ELR (cell line): ENCODE measurements at places on chromosomes 2 and 18.

- no peak for DNase-seq
Observed at GRCh38 chr2:66815886-66816285, 381.0 kb downstream of the MEIS1 start.

GRCh38 chr2:86271248-86271647, 66.2 kb downstream of the REEP1 start:
- DNase-seq = no peak

DNA sequence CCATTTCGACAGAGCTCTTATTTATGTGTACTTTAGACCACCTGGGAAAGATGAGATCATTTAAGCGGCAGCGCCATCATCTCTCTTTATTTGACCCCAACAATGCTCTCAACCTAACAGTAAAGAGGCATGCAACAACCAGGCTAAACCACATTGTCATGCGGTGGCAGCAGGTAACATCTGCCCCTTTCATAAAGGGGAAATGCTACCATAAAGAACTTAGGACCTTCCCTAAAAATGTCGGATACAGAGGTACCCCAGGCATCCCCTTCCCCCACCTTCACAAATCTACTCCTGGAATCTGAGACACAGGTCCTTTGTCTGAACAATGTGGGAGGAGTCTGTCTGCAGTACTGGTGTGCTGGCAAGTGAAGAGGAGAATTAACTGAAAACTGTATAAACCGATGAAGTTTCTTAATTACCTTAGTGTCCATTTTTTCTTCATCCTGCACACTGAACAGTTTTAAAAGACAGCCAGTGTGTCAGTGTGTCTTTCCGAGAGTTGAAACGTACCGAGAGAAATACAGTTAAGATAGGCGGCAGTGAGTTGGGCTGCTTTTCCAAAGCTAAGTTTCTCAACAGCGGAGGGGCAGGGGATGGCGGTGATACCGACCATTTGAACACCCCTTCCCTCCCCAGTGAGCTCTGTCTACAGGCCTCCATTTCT, 1.9 kb downstream of the MEX3C start:
- peak; percentile 66 for DNase-seq

- no peak for DNase-seq
Observed at GRCh38 chr18:1665079-1665478, 760.4 kb downstream of the ADCYAP1 start.

DNA sequence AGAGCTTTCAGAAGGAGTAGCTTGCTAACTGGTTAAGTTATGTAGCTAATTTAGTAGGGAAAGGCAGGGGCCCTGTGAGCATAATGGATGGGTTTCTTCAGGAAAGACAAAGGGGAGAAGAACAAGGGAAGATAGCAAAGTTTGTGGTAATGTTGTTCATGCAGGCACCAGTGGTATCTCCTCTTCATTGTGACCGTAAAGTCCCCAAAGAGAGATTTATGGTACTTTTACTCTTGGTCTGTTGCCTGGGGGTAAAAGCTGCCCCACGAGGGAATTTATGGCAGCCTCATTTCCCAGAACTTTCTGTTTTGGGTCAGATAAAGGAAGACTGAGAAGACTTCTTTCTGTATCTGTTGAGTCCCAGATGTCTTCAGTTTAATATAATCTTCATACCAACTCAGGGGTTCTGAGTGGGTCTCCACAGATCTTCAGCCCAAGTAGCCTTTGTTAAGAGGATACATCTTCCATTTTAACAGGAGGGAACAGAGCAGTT, 27.5 kb downstream of the MALT1 start:
- DNase-seq = no peak

- peak; percentile 70 for DNase-seq
Observed at GRCh38 chr2:39325966-39326365, 82.2 kb upstream of the CDKL4 start.

- DNase-seq = no peak
Observed at GRCh38 chr18:13237073-13237472, 18.5 kb downstream of the LDLRAD4 start.

DNA sequence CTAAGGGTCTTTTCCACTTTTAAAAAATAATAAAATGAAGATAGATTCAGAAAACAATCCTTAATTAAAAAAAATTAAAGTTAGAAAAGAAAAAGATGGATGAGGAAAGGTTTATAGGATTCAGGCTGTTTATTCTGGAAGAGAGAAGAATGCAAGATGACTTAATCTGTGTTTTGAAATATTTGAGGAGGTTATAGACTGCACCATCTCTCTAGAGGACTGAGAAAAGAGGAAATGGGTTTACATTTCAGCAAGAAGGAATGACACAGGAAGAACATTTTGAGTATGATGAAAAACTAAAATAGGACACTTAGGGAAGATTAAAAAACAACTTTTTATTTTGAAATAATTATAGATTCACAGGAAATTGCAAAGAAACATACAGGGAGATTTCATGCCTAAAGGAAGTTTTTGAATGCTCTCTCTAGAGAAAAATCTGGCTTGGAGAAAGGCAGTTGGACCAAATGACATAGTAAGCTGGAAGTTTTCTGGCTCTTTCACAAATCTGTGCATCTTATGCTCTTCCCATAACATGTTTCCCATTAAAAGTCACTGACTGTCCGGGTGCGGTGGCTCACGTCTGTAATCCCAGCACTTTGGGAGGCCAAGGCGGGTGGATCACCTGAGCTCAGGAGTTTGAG, 75.0 kb downstream of the CERS6 start:
- DNase-seq = peak; percentile 23

GRCh38 chr18:58997811-58998337, 133.2 kb downstream of the ZNF532 start:
- DNase-seq = peak; percentile 80

DNA sequence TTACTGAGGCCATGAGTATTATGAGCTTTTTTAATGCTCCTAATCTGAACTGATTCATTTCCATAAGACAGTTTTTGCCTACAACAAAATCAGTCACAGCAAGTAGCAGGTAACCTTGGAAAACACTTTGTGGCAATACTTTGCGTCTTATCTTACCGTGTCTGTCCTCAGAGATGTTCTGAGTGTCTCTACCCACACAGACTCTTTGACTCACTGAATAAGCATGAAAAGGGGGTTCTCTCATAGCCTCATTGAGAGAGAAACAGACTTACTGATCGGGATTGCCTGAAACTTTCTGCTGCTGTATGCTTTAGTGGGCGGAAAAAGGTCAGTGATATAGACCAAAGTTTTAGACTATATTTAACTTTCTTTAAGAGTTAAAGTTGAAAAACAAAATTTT, 92.6 kb downstream of the MYL12B start:
- DNase-seq = no peak

DNA sequence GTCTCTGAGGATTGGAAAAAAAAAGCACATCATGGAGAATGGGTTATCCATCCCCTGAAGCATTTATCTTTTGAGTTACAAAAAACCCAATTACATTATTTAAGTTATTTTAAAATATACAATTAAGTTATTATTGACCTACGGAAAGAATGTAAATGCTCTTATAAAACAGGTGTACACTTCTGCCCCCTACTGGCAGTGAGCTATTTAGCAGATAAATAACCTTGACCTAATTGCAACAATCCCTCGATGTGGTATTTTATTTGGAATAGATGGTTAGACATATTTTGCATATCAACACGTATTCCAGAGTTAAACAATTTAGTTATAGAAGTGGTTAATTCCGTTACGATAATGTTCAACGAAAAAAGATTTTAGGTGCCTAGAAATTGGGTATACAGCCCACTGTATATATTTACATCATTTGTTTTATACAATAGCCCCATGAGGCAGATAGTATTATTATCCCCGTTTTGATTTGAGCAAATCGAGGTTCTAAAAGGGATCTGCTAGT, 9.1 kb upstream of the DAW1 start:
- peak; percentile 65 for DNase-seq

DNA sequence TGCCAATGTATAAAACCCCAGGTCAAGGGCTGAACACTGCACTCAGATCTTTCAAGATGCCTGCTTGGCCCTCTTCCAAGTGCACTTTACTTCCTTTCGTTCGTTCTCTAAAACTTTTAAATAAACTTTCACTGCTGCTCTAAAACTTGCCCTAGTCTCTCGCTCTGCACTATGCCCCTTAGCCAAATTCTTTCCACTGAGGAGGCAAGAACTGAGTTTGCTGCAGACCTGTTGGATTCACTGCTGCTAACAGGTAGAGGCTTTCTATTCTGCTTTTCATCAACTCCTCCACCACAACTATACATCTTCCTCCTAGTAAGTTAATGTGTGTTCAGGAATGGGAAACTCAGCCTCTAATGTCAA, 467.9 kb downstream of the MBD2 start:
- no peak for DNase-seq

GRCh38 chr2:48397846-48398245, 132.1 kb upstream of the STON1 start:
- DNase-seq = no peak

GRCh38 chr2:1230155-1230893, 182.9 kb upstream of the TPO start:
- DNase-seq = no peak
